ENCODE measurements at places on chromosomes 1 and 21.

- DNase-seq: no peak
These were observed 17.7 kb downstream of the SUSD4 start for GRCh38 chr1:223346311-223346710.

DNA sequence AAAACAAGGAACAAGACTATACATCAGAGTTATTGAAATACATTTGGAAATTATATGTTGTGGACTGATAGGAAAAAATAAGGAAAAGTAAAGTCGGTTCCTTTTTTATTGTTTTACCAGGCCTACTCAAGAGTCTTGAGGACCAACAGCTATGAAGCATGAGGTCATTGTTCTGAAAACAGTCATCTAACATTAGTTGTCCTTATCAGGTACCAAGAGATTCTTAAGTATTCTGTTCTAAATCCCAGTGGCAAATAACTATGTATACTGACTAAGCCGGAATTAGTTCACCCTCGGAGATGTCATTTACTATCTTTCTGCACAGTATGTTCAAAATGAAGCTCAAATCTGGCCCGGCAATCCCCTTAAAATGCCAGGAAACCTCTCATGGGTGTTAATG is 585 bp downstream of the ADGRL4 start:
- DNase-seq: no peak

DNA sequence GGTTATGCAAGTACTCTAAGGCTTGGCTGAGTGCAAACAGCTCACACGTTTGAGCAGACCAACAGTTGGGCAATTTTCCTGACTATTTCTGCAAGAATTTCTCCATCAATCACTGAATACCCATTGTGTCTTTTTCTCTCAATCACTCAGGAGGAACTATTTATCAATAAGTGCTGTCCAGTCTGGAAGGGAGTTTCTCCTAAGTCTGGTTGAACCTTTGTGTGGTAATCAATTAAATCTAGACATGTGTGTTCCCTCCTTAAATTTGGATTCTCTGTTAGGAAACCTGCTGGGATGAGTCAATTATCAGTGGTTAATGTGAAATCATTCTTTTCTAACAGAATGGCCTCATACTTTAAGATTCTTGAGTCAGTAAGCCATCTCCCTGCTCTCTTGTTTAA is 6.8 kb upstream of the AADACL3 start:
- no peak for DNase-seq

DNA sequence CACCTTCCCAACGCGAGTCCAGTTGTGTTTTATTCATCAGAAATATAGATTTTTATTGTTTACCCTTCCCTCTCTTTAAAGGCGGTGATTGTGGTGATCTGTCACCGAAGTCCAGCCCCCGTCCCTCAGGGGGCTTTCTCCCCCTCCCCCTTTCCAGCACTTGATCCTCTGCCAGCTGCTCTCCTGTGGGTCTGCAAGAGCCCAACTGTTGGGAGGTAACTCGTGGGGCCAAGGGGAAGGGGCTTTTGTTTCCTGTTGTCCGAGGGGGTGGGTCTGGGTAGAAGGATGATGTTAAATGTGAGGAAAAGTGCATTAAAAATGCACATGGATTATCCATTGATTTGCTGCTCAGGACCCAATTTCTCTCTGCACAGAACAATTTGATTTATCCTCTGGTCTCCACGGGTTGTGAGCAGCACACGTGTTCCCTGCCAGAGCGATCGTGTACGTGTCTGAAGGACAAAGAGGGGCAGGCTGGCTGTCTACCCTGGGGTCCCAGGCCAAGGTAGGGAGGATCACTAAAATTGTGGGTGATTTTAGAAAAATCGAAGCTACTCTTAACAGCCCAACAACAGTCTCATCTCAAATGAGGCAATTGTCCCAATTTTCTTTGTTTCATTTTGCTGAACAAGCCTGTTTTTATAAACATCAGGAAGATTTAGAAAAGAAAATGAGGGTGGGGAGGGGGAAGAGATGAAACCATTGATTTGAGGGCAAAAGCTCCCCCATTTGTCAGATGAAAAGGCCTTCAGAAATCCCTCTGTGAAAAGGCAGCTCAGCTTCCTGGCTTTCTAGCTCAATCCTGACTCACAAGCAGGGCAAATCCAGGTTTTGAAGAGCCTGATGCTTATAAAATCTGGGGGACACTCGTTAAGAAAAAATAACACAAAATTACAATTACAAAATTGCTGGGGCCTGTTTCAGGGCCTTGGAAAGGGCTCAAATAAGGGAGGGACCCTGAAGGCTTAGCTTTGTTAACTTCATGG is 176.2 kb downstream of the RHOU start:
- DNase-seq: no peak

- no peak for DNase-seq
These were observed 2.3 kb upstream of the GADD45A start for GRCh38 chr1:67682659-67683197.

All from C1 segment of cervical spinal cord (tissue), 14 donors.